Erythroblast (primary cell): ENCODE measurements at places on chromosomes 2 and 18.

DNA sequence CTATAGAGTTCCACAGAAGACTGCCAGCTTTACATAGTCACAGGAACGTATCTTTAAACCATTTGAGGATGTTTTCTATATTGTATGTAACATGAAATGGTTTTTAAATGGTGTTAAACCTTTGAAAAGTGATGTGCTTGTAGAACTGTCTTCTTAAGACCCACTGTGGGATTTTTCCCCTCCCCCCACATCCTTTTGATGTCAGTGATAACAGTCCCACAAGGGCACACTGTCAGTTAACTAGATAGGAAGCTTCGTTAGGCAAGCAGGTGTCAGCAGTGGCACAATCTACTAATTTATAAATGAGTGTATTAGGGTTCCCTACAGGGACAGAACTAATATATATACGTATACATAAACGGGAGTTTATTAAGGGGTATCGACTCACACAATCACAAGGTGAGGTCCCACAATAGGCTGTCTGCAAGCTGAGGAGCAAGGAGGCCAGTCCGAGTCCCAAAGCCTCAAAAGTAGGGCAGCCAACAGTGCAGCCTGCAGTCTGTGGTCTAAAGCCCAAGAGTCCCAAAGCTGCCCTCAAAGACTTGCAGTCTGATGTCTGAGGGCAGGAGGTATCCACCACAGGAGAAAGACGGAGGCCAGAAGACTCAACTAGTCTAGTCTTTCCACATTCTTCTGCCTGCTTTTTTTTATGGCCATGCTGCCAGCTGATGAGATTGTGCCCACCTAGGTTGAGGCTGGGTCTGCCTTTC, 23.8 kb upstream of the HNRNPLL start:
- DNase-seq, result no peak

GRCh38 chr2:171524018-171524401, 1.7 kb downstream of the CYBRD1 start:
- peak; percentile 33 for DNase-seq

DNA sequence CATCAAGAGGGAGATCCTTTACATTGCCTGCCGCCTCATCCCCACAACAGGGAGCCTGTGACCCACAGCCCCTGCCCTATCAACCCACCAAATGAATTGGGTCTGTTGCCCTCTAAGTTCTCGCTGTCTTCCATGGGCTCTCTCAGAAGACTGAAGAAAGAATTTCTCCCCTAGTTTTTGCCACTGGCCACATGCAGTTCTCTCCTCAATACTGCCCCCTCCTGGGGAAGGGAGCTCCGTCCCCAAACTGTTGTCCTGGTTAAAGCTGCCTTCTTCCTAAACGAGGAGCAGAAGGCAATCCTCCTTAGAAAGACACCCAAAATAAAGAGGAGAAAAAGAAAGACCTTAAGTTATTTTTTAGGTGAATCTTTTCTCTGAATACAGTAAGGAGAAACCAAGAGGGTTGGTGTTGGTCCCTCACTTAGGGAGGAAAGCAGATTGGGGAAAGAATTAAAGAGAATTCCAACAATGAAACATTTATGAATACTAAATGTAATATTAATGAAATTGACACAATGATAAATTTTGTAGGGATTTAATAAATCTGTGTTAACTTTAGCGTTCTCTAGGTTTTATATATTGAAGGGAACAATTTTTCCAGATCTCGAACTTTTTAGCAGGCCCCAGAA, 31.1 kb upstream of the SATB2 start:
- DNase-seq, result peak; percentile 36

GRCh38 chr18:23137788-23138216, 2.5 kb downstream of the CABLES1 start:
- peak; percentile 24 for DNase-seq

GRCh38 chr2:192416060-192416459, 221.3 kb upstream of the TMEFF2 start:
- DNase-seq, result no peak
